ENCODE measurements at places on chromosomes 7 and 10.
A peak's percentile ranks its signal among the peaks of the same experiment; 100 is the strongest.

DNA sequence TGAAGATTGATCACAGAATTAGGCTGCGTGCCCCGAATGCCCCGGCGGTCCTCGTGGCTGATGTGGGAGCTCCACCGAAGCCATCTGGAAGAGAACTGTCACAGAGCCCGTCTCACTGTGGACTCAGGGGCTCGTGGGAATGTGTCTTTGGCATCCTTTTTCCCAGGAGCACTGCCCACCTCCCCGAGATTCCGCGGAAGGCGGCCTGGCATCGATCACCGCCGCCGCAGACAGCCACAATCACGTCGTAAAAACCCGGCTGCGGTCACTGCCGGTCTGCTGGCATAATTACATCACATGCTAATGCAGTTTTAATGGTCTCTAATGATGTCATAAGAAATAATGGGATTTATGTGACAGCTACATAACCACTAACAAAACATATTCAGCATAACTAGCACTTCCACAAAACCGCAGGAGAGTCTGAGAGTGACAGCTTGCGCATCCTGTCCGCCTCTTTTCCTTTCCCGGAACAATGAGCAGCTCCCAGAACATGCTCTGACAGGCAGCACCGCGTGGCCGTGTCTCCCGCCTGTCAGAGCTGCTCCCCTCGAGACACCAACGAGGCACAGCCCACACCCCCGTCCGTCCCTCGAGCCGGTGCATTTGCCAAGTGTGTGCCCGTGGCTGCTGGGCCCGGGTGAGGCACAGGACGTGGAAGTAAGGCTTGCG, 490.0 kb downstream of the PTPRN2 start:
- no peak for DNase-seq

DNA sequence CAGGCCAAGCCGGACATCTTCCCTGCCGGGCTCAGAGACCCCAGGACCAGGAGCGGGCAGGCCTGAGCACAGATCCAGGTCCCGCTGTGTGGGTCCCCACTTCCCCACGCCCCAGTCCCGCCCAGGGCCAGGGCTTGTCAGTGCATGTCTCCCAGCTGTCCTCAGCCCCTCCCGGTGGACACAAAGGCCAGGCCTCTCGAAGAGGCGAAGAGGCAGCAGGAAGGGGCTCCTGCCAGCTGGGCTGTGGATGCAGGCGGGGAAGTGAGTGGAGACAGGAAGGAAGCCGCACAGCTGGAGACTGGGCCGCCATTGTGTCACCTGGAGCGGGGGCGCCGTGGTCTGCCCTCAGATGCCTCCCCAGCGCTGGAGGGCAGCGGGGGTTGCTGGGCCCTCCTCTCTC, 4.8 kb downstream of the GRIFIN start:
- peak; percentile 76 for DNase-seq

- DNase-seq: no peak
Measured at GRCh38 chr7:142436601-142437000, 178.7 kb upstream of the PRSS58 start.

- DNase-seq: no peak
Measured at GRCh38 chr10:91743465-91743864, 54.8 kb upstream of the TNKS2 start.

- DNase-seq: no peak
Measured at GRCh38 chr7:137685433-137686164, 161.2 kb downstream of the DGKI start.

- no peak for DNase-seq
Measured at GRCh38 chr7:24227068-24227467, 56.9 kb upstream of the NPY start.

DNA sequence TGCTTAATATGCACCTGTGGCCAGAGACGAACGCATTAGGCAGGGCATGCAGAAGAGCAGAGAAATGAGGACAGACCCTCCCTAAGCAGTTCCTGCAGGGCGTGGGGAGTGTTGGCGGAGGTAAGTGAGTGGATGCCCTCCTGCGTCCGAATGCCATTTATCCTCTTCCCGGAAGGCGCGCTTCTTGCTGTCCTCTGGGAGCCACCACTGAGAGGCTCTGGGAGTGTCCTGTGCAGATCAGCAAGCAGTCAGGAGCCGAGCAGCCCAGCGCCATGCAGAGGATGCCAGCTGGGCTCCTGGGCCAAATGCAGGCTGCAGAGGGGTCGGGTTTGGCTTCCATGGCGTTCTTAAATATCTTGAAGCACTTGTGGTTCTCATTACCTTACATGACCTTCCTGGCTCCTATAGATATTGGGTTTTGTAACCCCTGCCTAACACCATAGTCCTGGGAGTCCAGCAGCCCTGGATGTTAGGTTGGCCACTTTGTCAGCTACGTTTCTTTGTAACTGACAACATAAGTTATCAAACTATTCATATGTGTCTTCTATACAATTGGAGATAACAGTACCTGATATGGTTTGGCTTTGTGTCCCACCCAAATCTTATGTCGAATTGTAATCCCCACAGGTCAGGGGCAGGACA, 30.0 kb upstream of the SLIT1 start:
- no peak for DNase-seq

DNA sequence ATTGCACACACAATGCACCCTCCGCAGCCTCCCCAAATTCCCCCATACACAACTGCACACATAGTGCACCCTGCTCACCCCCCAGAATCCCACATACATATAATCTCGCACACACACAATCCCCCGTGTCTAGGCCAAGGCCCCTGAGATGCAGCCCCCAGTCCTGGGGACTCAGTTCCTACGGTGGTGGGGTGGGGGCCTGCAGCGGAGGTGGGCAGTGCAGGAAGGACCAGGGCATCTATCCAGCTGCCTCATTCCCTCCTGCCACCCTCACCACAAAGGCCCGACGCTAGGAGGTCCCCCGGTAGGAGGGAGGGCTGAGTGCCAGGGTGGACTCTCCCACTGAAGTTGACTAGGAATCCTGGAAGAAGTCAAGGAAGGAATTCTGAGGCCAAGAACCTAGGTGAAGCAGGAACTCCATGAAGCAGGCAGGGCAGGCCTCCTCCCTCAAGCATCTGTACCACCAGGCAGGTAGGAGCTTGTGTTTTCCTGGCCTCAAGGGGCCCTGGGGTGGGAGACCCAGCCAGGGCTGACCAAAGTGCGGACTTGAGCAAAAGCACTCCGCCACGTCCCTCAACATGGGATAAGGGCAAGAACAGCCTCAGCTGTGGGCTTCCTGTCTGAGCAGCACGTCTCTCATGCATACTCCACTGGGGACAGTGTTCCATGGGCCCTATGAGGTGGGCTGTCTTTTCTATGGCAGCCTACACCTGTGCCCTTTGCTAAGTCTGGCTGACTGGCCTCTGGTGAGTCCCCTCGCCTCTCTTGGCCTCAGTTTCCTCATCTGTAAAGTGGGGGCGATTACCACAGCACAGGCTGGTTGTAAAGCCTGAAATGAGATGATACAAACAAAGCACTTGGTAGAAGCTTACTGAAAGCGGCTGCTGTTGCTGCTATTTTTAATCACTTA, 145.7 kb downstream of the MAPK8 start:
- DNase-seq: no peak

DNA sequence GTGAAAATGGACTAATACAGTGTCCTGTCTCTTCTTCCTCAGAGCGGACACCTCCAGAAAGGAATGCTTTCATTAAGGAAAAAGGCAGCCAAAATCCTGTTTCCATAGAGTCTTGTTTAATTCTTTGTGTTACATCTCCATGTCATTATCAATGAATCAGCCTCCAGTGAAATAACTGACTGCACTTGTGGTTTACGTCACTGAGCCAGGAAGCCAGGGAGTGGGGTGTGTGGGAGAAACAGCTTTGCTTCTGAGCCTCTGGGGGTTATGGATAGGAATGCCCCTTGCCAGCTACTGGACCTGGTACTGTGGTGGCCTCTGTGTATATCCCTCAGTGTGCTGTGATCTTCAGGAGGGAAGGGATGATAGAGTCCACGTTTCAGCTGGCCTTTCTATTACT, 416.8 kb downstream of the GALNT17 start:
- no peak for DNase-seq

GRCh38 chr10:78559661-78560340, 509.0 kb upstream of the ZMIZ1 start:
- peak; percentile 87 for DNase-seq

- no peak for DNase-seq
Measured at GRCh38 chr7:73974948-73975926, 52.7 kb upstream of the ELN start.

DNA sequence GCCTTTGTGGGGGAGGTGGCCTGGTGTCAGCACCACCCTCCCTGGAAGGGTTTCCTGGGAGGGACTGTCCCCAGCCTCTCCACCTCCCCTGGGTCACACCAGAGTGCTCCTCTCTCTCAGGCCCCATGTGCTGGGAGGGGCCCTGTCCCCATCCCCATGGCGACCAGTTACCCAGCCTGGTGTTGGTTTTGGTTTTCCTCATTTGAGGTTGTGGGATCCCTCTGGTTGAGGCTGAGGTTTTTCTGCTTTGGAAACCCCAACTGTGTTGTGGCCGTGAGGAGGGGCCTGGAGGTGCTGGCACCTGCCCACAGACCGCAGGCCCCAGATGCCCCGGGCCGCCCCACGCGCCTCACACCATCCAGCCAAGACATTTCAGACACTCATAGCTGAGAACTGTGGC, 106.3 kb downstream of the GRK5 start:
- DNase-seq: no peak

DNA sequence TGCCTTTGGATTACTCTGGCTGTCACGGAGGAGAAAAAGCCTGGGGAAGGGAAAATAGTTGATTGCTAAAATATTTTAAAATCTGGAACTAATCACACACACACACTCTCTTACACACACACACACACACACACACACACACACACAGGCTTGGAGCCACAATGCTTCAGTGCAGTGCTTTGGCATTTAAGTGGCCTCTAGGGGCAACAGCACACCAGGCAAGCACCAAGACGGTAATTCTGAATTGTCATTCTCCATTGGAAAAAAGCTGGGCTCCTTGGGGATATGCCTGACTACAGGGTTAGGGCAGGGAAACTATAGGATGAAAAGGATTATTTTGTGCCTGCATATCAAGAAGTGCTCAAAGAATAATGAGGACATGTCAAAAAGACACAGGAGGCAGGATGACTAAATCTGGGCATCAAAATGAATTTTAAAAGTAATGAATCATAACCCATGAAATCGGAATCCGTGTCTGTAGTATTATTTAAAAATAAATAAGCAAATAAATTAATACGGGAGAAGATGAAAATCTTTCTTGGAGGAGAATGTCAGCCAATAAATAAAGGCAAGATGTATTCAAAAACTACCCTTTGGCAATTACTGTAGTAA, 30.4 kb upstream of the DDC start:
- peak; percentile 46 for DNase-seq

DNA sequence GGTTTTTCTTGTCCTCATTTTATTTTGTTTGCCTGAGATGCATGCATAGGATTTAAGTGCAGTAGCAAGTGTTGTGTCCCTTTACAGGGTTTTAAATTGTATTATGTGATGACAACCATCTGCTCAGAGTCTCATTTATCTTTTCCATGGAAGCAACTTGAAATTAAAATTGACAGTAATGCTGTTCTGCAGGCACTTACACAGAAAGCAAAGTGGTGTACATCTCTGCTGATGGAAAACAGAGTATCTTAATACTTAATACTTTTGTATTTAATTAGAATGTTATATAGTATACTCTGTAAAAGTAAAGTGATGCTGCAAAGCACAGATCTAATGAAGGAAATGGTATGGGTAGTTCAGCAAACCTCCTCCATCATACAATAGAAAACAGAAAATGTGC, 482.9 kb downstream of the POM121L12 start:
- DNase-seq: no peak

- DNase-seq: no peak
Measured at GRCh38 chr10:119521443-119522204, 20.9 kb downstream of the RGS10 start.

DNA sequence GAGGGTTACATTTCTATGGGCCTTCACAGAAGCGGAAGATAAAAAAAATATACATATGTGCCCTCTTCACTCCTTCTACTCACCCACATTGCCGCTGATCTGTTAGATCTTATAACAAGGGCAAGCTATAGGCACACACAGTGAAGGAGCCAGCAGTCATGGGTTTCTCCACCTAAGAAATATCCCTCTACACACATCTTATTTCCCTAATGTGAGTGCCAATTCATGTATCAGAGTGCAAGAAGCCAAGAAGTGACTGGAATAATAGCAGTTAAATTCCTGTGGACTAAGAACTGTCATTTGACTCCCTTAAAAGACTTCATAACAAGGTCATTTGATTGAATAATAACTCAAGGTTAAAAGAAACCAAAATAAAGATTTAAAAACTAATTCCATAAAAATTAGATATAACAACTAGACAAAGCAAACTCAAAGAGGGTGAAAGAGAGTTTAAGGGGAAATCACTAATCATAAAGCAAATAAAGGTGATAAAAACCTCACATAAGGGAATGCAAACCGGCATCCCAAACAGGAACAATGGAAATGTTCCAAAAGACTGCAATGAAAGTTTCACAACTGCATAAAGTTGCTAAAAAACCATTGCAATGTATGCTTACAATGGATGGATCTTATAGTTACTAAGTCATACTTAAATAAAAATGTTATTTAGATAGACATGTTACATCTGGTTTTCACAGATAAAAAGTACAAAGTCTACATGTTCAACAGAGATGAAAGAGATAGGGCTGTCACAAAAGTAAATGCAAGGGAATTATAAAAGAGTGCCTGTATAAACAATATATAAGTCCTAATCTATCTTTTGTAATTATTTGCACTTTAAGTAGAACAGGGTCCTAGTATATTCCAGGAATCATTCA, 42.8 kb downstream of the ARHGAP21 start:
- DNase-seq: no peak

GRCh38 chr10:1094112-1095057, 38.2 kb downstream of the WDR37 start:
- DNase-seq: no peak

DNA sequence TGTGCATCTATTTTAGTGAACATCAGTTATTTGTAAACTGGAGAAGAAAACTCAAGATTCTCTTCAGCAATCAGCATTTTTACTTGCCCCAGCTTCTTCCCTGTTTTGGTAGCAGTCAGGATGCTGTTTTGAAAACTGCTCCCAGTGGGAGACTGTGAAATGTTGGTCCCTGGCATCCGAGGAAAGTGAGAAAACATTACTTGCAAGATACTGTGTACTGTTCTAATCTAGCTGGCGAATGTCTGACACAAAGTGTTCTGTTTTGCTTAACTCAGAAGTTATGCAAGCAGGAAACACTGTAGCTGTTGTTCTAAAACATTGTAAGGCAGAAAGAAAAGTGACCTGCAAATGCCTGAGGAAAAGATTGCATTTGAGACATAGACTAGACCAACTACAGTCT, 171.8 kb upstream of the POM121L12 start:
- DNase-seq: no peak

- no peak for DNase-seq
Measured at GRCh38 chr10:53013201-53013810, 240.7 kb upstream of the MBL2 start.

Data from NCI-H1092 treated with DMSO at 0.1 percent for 48 hours (cell line).